ENCODE measurements at places on chromosomes 1 and 21.

GRCh38 chr1:111045033-111045722 lies 81.5 kb upstream of the LRIF1 start:
- no peak for DNase-seq

- no peak for DNase-seq
Measured at GRCh38 chr1:1784933-1785332, 6.7 kb upstream of the NADK start.

DNA sequence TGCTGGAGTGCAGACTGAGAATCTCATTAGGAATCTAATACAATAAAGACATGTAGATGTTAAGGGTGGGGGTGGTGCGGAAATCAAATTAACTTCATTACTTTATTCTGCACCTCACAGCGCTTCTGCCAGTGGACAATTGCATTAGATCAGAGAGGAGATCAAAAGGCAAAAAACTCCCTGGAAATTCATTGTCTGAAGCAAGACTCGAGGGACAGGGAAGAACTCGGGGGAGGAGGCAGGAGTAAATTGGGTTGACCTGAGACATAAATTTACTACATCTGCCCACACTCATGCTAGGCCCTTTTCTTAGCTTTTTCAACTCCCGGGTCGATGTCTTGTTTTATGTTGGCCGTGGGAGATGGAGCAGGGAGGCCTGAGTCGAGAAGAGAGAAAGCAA lies 315.4 kb downstream of the SPATA17 start:
- no peak for DNase-seq

- DNase-seq = no peak
Measured at GRCh38 chr1:235818632-235819136, 48.0 kb downstream of the LYST start.

All from neuronal stem cell (in vitro differentiated cells).